ENCODE measurements at places on chromosomes 12 and 14.

DNA sequence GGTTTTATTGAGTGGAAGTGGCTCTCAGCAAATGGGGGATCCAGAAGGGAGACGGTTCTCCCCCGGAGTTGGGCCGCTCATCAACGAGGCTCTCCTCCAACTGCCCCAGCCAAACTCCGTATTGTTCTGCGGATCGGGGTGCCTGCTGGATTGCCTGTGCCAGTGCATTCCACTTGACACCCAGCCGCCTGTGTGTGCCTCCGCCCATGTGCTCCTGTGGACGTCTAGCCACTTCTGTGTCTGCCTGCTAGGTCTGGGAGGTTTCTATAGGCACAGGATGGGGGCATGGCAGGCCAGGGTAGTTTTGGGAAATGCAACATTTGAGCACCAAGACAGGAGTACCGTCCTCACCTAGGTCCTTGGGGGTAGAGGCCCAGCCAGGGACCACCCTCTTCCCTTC is 225.7 kb upstream of the AMIGO2 start:
- no peak for DNase-seq

- DNase-seq: no peak
Observed at GRCh38 chr14:81235096-81235495, 14.3 kb upstream of the GTF2A1 start.

DNA sequence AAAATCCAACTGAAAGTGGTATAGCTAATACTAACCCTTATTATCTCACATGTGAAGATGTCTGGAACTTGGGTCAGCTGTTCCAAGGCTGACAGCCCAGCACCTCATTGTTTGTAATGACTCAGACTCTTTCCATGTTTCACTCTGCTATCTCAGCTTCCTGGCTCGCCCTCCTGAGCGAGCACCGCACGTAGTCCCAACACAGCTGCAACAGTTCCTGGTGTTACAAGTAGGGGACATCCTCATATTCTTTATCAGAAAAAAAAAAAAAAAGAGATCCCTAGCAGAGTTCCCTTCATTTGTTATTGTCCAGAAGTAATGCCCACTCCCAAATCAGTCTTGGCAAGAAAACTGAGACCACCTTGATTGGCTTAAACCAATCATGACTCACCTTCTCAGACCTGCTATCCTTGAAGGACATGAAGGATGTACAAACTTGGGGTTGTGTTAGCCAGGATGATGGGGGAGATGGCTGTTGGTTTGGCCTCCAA is 92.5 kb downstream of the ADCK1 start:
- no peak for DNase-seq

DNA sequence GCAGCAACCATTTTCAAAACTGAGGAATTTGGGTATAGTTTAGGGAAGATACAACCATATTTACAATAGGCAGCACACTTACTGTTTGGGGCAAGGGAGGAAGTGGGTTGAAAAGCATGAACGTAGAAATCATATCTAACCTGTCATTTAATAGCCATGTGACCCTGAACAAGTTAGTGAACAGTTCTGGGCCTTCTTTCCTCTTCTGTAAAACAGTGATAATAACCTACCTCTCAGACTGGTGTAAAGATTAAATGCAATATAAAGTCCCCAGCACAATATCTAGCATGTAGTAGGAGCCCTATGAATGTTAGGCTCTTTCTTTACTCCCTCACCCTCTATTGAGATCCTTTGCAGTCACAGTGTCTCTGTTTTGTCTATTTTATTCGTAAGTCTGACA is 33.5 kb downstream of the A2ML1 start:
- DNase-seq: no peak

GRCh38 chr12:3228552-3228951 is 151.4 kb downstream of the TSPAN9 start:
- no peak for DNase-seq

GRCh38 chr14:79842270-79842669 is 369.0 kb downstream of the DIO2 start:
- peak; percentile 6 for DNase-seq

DNA sequence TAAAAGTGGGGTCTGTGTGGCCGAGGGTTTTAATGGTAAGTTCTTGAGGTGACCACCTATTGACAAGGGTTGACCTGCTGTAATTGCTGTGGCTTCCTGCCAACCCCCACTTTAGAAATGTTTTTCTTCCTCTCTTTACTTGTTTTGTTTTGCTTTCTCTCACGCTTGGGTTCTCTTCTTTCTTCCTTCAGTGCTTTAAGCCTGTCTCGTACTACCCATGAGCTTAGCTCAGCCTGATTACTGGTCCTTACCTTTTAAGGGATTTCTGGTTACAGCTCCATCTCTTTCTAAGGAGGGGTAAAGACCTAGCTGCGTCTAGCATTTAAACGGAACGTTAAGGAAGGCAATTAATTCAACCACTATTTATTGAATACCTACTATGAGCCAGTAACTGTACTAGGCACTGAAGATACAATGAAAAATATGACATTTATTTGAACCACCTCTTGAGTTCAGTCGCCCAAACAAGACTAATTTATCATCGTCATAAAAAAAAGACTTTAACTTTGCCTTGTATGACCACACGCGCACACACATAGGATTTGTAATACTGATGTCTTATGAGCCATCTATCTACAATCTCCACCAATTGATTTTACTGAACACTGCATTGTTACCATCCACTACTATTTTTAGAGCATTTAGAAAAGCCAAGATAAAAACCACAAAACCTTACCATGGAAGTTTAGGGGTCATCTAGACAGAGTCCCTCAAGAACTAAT is 888 bp upstream of the PPP1R12A start:
- no peak for DNase-seq

GRCh38 chr14:49417790-49418189 is 168.4 kb downstream of the RPS29 start:
- no peak for DNase-seq

GRCh38 chr14:50028458-50028857 is 87.9 kb downstream of the VCPKMT start:
- DNase-seq: no peak

DNA sequence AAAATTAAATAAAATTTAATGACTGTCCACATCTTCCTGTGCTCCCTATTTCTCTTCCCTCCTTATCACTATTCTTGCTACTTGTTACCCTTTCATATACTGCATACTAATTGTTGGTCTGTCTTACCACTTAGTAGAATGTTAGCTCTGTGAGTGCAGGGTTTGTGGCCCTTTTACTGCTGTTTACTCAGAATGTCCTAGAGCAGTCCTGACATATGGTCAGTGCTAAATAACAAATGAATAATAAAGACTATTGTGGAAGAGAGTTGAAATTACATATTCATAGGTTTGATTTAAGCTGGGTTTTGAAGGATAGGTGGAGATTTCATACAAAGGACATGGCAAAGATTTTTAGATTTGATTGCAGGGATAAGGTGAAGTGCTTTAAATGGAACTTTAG is 24.5 kb downstream of the KTN1 start:
- no peak for DNase-seq

DNA sequence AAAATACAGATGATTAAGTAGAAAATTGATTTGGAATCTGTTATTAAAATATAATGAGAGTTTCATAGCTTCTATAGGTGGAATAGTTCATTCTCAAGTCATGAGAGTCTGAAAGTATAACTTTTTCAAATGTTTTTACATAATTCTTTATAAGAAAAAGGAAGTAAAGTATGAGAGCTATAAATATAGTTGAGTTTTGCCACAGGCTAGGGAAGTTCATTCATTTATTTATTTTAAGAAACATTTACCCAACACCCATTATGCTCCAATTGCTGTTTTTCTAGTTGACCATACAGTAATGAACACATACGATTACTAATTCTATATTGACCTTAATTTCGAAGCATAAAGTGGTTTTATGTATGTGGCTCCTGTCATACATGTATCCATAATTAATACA is 24.8 kb downstream of the LRRIQ1 start:
- DNase-seq: no peak

GRCh38 chr12:85309125-85309566 is 29.1 kb downstream of the ALX1 start:
- DNase-seq: peak; percentile 20

- DNase-seq: peak; percentile 49
Observed at GRCh38 chr14:77014004-77014604, 14.4 kb downstream of the IRF2BPL start.

- no peak for DNase-seq
Observed at GRCh38 chr12:34406228-34406995, 384.1 kb downstream of the ALG10 start.

- DNase-seq: no peak
Observed at GRCh38 chr12:67475725-67476124, 172.8 kb upstream of the DYRK2 start.

DNA sequence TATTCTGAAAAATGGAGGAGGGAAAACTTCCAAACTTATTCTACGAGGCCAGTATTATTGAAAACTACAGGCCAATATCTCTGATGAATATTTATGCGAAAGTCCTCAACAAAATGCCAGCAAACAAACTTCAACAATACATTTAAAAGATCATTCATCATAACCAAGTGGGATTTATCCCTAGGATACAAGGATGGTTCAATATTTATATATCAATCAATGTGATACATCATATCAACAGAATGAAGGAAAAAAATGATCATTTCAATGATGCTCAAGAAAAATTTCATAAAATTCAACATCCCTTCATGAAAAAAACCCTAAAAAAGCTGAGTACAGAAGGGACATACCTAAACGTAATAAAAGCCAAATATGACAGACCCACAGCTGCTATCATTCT is 45.9 kb upstream of the LMNTD1 start:
- no peak for DNase-seq

DNA sequence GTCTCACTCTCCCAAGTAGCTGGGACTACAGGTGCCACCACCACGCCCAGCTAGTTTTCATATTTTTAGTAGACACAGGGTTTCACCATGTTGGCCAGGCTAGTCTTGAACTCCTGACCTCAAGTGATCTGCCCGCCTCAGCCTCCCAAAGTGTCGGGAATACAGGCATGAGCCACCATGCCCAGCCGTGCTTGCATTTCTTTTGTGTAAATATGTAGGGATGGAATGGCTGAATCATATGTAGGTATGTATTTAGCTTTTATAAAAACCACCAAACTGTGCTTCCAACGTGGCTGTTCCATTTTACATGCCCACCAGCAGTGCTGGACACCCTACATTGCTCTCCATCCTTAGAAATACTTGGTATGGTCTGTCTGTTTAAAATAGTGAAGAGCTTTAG is 32.8 kb upstream of the CLMN start:
- no peak for DNase-seq

DNA sequence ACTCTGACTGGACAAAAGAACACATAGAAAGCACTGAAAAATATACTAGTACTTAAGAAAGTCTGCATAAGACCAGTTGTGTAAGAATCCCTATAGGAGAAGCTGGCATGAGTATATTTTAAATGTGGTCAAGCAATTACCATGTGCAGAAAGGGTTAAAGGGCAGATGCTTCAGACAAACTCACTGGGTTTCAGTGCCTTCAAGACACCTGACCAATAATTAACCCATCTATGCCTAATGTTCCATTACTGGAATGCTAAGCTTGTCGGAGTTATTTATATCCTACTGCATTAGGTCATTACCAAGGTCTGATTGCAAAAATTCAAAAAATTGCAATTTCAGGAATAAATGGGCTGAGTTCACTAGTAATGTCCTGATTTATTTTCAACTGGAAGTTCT is 41.3 kb downstream of the HNRNPC start:
- DNase-seq: no peak

DNA sequence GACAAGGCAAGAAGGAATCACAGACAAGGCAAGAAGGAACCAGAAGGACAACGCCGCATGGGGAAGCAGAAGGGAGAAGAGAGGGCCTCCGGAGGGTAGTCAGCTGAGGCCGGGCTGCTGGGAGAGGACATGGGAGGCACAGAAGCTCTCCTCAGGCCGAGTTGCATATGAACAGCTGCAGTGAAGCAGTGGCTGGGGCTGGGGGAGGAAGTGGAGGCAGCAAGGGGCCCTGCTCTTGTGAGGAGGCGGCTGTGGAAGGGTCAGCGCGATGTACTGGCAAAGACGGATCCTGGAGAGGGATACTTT is 22.0 kb upstream of the TMEM106C start:
- DNase-seq: no peak

DNA sequence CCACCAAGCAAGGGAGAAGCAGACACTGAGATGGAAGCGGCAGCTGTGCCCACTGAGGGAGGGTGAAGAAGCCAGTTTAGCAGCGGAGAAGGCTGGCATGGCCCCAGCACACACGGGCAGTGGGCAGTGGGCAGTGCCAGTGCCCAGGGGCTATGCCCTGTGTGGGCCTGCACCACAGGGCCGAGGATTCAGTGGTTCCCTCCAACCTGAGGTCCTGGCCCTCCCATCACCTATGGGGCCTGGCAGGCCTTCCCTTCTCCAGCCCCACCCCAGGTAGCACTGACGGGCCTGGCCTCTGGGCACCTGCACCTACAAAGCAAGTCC is 81.1 kb downstream of the ITPK1 start:
- DNase-seq: no peak

DNA sequence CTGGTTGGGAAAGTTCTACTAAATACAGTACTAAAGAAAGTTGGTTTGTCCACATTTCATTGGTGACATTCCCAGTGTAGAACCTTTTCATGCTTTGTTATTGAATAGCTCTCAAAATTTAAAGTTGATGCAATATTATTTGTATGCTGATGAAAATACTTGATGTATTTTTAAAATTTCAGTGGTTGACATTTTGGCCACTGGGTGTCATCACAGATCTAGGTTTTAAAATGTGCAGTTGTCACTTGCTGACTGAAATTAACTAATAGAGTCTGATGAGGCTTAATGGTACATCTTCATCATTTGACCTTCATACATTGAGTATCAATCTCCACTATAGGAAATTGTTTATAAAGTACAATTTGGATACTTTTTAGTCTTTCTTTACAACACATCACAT is 37.1 kb downstream of the CMAS start:
- peak; percentile 71 for DNase-seq

GRCh38 chr14:69260190-69260860 is 367 bp downstream of the GALNT16 start:
- peak; percentile 66 for DNase-seq

- DNase-seq: no peak
Observed at GRCh38 chr14:68074765-68075381, 255.3 kb downstream of the RAD51B start.

GRCh38 chr14:23895480-23895879 is 58.1 kb upstream of the DHRS4 start:
- no peak for DNase-seq

DNA sequence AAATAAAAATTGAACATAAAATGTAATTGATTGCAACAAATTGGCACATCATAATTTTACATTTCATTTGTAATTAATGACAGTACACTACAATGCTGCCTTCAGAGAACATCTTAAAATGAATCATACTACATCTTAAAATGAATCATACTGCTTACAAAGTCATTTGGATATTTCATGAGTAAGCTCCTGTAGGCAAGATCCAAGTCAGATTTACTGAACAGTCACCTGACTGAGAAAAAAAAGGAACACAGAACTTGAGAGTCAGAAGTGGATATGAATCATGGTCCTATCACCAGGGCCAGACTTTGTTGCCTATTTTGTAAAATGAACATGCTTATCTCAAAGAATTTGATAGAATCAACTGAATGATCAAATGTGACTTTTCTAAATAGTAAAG is 32.7 kb upstream of the FBLN5 start:
- DNase-seq: peak; percentile 84

DNA sequence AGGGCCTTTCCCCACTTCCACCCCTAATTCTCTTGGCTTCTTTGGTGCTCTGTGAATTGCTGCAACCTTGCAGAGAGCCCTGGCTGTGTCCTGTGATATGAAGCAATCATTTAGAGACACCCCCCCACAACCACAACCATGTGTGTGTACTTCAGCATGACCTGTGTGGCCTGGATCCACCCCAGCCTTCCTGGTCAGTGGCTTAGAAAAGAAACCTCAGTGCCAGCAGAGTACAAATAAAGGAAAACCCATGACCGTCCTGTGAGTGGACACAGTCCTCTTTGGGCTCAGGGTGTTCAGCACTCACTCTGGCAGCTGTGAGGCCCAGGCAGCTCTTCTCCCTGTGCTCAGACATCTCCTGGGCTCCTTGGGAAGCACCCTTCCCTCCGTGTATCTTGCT is 206.6 kb upstream of the DIO3 start:
- no peak for DNase-seq

Data from adipocyte (in vitro differentiated cells).